ENCODE measurements at places on chromosomes 3 and 15. TPM values are rescaled to one million over a fixed set of nuclear protein-coding genes. Genes with fewer than 3 reads are reported as not detected.

Gene HOMER2
- total RNA-seq: 35.9 TPM

Gene CASR
- total RNA-seq: not detected

DNA sequence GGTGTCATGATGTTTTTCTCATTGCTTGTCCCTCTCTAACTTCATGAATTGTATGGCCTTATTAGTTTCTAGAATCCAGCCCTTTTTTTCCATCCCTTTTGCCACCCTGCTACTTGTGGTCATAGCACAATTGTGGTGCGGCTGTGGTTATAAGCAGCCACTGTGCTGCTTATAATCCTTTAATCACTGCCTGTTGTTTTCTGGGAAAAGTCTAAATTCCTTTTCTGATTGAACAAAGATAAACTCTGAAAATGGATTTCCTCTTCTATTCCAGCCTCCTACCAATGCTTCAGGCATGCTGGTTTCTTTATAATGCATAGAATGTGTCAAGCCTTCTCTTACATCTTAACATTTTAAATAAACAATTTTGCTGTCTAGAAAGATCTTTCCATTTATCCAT lies 319.5 kb downstream of the C3orf38 start:
- no peak overlapping the region for H3K4me3 ChIP-seq
- no peak overlapping the region for H3K27ac ChIP-seq
- DNase-seq: no peak
- H3K4me1 ChIP-seq: no peaks in the 10 kb centered on the region
- no peaks in the 10 kb centered on the region for H3K27me3 ChIP-seq
- H3K36me3 ChIP-seq: no peaks in the 10 kb centered on the region

- no peaks in the 10 kb centered on the region for H3K4me1 ChIP-seq
- H3K27me3 ChIP-seq: no peaks in the 10 kb centered on the region
- no peaks in the 10 kb centered on the region for H3K36me3 ChIP-seq
These were observed 81.7 kb downstream of the MSL2 start for GRCh38 chr3:136114421-136114820.

- peak overlapping the region; percentile 48 for H3K27ac ChIP-seq
- H3K36me3 ChIP-seq: no peaks in the 10 kb centered on the region
- DNase-seq: no peak
- no peak overlapping the region for H3K4me3 ChIP-seq
- H3K4me1 ChIP-seq: peaks cover 22% of the 10 kb centered on the region
- H3K27me3 ChIP-seq: no peaks in the 10 kb centered on the region
These were observed 8.5 kb downstream of the LIPC start for GRCh38 chr15:58440158-58440910.

DNA sequence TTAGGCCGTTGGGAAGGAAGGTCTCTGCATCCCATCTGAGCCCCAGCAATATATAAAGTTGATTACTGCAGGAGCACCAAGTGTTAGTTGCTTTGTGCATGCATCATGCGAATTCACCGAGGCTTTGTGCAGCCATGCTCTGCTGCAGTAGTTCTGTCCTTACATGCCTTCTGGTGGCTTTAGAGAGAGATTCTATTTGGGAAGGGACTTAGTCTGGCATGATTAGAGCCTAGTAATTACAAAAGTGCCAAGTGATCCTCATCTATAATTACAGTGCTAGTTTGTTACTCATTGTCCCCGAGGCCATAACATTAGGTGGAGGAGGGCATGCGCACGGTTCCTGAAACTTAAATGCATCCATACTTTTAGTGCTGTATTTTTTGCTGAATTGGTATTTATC lies 353.6 kb downstream of the CNTN4 start:
- no peak for DNase-seq
- H3K4me1 ChIP-seq: no peaks in the 10 kb centered on the region
- no peaks in the 10 kb centered on the region for H3K27me3 ChIP-seq
- H3K4me3 ChIP-seq: no peak overlapping the region
- H3K27ac ChIP-seq: no peak overlapping the region
- no peaks in the 10 kb centered on the region for H3K36me3 ChIP-seq
